ENCODE measurements at places on chromosomes 4 and X. TPM values are rescaled to one million over a fixed set of nuclear protein-coding genes. Genes with fewer than 3 reads are reported as not detected.

GPRASP1 gene
- total RNA-seq: 17.6 TPM

ERAS gene
- not detected for total RNA-seq

GPR34 gene
- total RNA-seq: 20.9 TPM

MEPE gene
- total RNA-seq: not detected

ARHGAP6 gene
- 12.0 TPM for total RNA-seq

GALNT7 gene
- total RNA-seq: 45.3 TPM

GUCY1A1 gene
- 20.0 TPM for total RNA-seq

IL2 gene
- total RNA-seq: 3.4 TPM

CDS1 gene
- total RNA-seq: 40.2 TPM

TEX13D gene
- total RNA-seq: not detected

NAA11 gene
- not detected for total RNA-seq

LRCH2 gene
- total RNA-seq: 3.9 TPM

PLXNA3 gene
- 75.6 TPM for total RNA-seq

FAM156B gene
- total RNA-seq: 12.4 TPM

FGF13 gene
- 9.4 TPM for total RNA-seq

AMMECR1 gene
- 5.7 TPM for total RNA-seq

PF4V1 gene
- total RNA-seq: not detected

ADH7 gene
- total RNA-seq: not detected

CFAP47 gene
- 0.17 TPM for total RNA-seq

SMARCA1 gene
- total RNA-seq: 28.8 TPM

PAGE2 gene
- total RNA-seq: not detected

SMAD1 gene
- 32.5 TPM for total RNA-seq

ARX gene
- total RNA-seq: not detected

ADH1A gene
- total RNA-seq: 5.4 TPM

XPNPEP2 gene
- 2.0 TPM for total RNA-seq

PPEF2 gene
- total RNA-seq: not detected

HPGDS gene
- 7.8 TPM for total RNA-seq

PRDX4 gene
- 77.5 TPM for total RNA-seq

BCOR gene
- 25.8 TPM for total RNA-seq

TTC29 gene
- not detected for total RNA-seq

TCP11X2 gene
- 0.17 TPM for total RNA-seq

MAOA gene
- 126 TPM for total RNA-seq

CXorf49 gene
- not detected for total RNA-seq

HSFX1 gene
- total RNA-seq: 0.98 TPM

KLB gene
- total RNA-seq: not detected

VEGFD gene
- 3.2 TPM for total RNA-seq

CCSER1 gene
- 5.4 TPM for total RNA-seq

PFKFB1 gene
- 0.12 TPM for total RNA-seq

SPIN2A gene
- total RNA-seq: 1.2 TPM

GRIA2 gene
- total RNA-seq: 0.32 TPM

GYPB gene
- total RNA-seq: not detected

JAKMIP1 gene
- 0.37 TPM for total RNA-seq

AIFM1 gene
- total RNA-seq: 41.3 TPM

SHROOM2 gene
- total RNA-seq: 13.1 TPM

NSUN7 gene
- 5.6 TPM for total RNA-seq

KLHL8 gene
- total RNA-seq: 10.0 TPM

All from mucosa of gallbladder (tissue), 1 donor.